ENCODE measurements at places on chromosomes 3 and 15.

DNA sequence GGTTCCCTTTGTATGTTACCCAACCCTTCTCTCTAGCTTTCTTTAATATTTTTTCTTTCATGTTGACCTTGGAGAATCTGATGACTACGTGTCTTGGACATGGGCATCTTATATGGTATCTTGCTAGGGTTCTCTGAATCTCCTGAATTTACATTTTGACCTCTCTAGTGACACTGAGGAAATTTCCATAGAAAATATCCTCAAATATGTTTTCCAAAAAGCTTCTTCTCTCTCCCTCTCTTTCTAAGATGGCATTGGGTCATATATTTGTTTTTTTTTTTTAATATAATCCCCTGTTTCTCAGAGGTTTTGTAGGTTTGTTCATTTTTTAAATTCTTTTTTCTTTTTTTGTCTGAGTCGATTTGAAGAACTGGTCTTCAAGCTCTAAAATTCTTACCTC lies 184.0 kb upstream of the TMC3 start:
- no peak for DNase-seq

DNA sequence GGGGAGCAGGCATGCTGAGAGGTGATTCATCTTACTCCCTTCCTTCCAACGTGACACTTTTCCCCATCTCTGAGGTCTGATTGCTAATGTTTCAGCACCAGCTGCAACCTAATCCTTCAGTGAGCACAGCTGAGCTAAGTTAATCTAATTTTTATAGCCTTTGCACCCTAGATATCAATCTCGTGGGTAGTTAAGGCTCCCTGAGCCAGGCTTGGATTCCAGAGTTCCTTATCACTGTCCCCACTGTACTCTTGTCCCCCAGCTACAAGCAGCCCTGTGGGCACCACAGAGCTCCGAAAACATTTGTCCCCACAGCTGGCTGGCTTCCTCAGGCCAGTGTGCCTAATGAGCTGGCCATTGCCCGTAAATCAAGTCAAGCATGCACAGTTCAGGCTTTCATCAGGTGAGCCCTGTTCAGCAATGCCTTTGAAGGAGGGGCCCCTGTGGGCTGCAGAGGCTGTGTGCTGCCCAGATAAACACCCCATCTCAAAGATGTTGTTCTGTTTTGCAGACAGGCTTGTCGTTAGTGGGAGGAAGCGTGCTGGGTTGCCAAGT lies 376.9 kb upstream of the RASGRP1 start:
- DNase-seq = no peak

DNA sequence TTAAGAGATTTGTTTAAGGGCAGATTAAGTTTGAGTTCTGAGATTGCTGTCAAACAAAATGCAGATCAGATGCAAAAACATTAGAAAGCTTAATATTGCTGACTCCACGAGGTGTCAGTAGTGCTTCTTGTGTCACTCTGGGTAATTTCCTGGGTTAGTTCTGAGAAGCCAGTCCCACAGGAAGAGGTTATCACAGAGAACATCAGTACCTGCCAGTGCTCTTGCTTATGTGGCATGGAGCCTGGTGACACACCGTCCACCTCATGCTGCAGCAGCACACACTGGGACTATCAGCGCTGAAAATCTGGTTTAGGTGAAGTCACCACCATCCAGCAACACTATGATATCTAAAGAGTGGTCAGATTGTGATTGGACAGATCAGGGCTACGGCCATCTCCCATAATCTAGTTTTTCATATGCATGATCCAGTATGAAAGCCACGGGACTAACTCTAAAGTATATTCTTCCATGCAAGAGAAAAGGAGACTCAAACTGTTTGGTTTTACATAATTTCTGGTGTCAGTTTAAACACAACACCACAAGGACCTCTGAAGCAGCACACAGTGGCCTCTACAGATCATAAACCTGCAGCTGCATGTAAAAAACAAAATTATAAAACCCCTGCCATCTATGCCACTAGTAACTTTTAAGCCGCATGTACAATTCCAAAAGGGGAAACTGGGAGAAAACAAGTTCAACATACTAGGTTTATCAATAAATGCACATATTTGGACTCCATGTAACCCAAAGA lies 36.1 kb upstream of the MYO5C start:
- no peak for DNase-seq

DNA sequence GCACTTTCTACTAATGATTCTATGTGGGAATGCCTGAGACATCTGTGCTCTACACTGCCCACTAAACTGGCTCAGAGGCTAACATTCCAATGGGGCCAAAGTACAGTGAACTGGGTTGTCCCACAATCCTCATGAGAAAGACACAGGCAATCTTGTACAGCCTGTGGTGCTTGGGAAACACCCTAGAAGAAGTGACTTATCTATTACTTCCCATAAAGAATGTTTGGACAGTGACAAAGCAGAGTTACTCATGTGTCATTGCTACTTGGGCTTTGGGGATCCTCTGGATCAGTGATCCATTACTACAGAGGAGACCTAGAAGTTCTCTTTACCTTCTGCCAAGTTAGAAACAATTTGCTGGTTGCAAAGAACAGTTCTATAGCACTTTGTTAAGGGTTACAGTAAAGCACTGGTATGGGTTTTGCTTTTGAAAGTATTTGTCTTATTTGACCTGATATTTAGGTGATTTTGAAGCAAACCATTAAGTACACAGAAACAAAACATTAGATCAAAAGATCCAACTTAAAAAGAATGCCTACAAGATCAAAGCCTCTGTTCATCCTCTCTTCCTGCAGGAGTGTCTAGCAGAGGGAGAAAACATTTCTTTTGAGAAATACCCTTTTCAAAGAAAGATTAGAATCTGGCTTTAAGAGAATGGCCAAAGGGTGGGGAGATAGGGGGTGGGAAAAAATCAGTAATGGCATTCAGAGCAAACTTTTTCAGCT lies 75.8 kb downstream of the CTNNB1 start:
- peak; percentile 22 for DNase-seq

- DNase-seq = no peak
These were observed 6.7 kb upstream of the FETUB start for GRCh38 chr3:186633481-186633880.

DNA sequence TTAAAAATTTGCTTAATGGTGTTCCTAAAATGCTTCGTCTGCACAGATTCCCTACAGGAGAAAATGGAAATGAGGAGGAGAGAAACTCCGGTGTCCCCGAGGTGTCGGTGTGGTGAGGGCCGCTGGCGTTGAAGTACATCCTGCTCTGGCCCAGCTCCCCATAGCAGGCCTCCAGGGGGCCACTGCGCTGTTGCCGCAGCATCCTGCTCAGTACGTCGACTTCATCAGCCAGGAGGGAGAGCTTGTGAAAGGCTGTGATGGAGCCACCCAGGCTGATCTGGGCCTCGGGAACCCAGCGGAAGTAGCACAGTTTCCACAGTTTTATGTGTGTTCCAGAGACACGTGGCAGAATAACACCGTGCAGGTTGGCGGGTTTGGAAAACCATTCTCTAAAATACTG lies 37.8 kb downstream of the FAN1 start:
- no peak for DNase-seq

Data from colonic mucosa (tissue), 4 donors.